ENCODE measurements at places on chromosomes 1 and 21.

DNA sequence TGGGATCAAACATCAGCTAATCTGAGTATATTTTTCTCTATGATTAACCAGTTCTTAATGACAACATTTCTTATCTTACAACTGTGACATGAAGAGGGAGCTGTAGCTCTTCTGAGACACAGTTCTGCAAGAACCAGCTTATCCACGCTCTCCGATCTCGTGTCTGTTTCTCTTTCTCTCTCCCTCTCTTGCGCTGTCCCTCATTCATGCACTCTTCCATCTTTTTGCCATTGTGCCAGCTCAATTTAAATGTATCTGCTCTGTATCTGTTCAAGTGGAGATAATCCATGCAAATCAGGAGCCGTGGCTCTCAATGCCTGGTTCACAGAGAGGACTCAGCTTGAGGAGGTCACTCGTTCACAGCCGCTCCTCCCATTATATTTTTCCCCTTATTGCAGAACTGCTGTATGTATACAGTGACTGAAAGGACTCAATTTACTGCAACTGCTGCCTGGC lies 494.7 kb upstream of the ADGRL2 start:
- DNase-seq = no peak

- DNase-seq = no peak
These were observed at the start of gene AGPAT3 for GRCh38 chr21:43864962-43865539. Gene AGPAT3, plus strand, starts transcription at chr21:43865223. Its CDS starts 94,459 bp downstream, at chr21:43959682.

DNA sequence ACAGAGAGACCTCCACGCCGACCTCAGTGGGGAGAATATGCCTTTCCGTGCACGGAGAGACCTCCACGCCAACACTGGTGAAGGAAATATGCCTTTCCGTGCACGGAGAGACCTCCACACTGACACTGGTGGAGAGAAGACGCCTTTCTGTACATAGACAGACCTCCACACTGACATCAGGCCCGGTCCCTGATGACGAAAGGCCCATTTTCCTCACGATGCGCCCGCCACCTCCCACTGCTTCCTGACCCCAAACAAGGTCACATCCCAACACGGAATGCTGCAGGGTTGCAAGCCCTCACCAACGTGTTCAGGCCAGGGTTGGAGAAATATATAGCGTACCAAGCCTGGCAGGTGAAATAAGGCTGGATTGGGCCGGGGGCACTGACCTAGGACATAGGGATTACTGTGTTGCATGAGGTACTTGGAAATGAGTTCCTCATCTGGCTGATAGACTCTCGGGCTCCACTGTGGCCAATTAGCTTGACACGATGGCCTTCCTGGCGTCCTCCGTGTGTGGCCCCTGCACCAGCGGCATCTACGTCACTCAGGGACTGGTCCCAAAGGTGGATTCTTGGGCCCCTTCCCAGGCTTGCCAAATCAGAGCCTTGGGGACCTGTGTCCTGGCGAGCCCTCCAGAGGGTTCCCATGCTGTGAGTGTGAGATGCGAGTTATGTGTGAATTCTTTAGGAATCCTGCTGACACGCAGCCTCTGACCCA lies 16.5 kb upstream of the SUMO3 start:
- no peak for DNase-seq

- no peak for DNase-seq
These were observed 141.5 kb downstream of the DNAH14 start for GRCh38 chr1:225070972-225071371.

GRCh38 chr21:35156293-35157278 lies 107.5 kb upstream of the RUNX1 start:
- DNase-seq = no peak

GRCh38 chr1:30724175-30724574 lies 790 bp upstream of the MATN1 start:
- DNase-seq = no peak

DNA sequence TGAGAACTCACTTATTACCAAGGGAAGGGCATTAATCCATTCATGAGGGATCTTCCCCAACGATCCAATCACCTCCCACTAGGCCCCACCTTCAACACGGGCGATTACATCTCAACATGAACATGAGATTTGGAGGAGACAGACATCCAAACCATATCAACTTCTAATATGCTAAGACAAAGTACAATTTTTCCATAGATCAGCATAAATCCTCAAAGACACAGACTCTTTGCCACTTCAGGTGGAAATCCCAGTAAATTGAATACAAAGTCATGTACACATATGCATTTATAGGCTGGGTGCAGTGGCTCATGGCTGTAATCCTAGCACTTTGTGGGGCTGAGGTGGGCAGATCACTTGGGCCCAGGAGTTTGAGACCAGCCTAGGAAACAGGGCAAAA lies 18.8 kb upstream of the CXADR start:
- DNase-seq = no peak

DNA sequence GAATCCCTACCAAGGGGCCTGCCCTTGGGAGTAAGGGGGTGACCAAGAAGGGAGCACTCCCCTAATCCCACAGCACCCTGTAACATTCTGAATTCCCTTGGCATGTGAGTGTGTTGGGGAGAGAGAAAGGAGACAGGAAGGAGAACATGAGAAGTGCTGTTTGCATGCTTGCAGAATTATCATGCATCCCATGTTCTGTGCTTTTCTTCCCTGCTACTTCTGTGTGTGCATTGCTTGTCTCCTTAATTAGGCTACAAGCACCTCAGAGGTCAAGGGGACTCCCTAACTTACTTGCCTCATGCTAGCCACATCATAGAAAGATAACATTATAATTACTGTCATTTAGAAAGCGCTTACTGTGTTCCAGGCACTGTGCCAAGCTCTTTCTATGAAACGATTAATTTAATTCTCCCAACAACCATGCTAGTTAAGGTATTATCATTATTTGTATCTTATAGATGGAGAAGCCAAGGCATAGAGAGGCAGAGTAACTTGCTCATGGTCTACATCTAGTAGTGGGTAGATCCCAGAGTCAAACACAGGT lies 11.1 kb downstream of the NOS1AP start:
- DNase-seq = no peak

GRCh38 chr1:88134983-88135921 lies 548.8 kb upstream of the PKN2 start:
- DNase-seq = no peak

- DNase-seq = no peak
These were observed 150.3 kb upstream of the IRF2BP2 start for GRCh38 chr1:234760303-234760723.

DNA sequence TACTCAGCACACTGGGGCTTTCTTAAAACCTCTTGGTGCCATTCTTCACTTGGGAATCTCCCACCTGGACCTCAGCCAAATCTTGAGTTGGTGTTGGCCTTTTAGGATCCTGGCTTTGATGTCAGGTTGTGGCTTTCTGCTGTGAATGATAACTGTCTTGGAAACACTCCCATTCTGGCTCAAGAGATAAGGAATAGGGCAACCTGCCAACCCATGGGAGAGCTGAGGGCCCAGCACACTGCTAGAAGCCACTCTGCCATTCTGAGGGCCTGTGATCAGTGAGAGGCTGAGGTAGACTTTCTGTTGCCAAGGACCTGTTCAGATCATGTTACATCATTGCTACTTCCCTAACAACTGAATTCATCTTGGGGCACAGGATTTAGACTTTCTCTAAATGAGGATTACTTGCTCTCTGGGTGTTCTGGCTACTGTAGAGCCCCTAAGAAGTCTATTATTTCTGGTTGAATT lies 45.8 kb downstream of the TTC39A start:
- no peak for DNase-seq

DNA sequence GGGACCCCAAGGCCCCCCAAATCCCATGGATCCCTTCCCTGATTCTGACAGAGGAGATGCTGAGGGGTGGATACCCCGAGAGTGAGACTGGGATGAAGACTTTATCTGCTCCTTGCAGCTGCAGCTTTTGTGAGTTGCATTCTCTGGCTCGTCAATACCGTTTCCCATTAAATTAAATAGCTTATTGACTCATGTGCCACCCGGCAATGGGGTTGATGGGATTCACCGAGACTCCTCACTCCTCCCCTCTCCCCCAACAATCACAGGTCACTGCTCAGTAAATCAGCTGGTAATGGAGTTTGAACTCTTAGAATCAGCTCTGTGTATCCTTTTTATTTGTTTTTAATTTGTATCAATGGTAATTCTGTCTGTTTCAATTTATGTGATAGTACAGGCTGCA lies 337.5 kb upstream of the PLXNA2 start:
- DNase-seq = no peak

- no peak for DNase-seq
These were observed 346.4 kb upstream of the DAB1 start for GRCh38 chr1:57770236-57770635.

GRCh38 chr1:190169311-190170067 lies 308.2 kb downstream of the BRINP3 start:
- DNase-seq = no peak

GRCh38 chr1:78501203-78501602 lies 10.4 kb downstream of the PTGFR start:
- no peak for DNase-seq

- no peak for DNase-seq
These were observed 17.4 kb downstream of the KANK4 start for GRCh38 chr1:62301726-62302390.

DNA sequence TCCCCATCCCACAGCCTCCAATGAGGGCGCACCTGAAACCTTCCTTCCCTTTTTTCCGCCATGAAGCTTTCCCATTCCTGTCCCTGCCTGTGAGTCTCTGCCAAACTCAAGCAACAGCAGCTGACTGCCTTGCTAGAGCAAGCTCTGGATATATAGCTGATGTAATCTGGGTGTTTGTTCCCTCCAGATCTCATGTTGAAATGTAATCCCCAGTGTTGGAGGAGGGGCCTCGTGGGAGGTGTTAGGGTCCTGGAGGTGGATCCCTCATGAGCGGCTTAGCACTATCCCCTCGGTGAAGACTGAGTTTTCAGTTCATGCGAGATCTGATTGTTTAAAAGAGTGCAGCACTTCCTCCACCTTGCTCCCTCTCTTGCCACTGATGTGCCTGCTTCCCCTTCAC lies 204.4 kb upstream of the MAP1LC3C start:
- no peak for DNase-seq

DNA sequence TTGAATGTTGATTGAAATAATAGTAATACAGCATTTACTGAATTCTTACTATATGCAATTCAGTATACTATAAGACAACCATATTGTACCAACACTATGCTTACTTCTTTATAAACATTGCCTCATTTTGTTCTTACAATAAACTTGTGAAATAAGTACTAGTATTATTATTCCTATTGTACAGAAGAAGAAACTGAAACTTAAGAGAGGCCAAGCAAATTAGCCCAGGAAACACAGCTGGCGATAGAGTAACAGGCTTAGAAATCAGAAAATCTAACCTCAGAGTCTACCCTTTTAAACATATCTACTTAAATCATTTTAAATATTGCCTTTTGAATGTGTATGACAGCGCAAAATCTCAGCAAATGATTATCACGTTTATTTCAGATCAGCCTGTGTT lies 41.7 kb downstream of the FASLG start:
- no peak for DNase-seq

- DNase-seq = no peak
These were observed 1.3 kb downstream of the SRSF10 start for GRCh38 chr1:23978805-23979204.

DNA sequence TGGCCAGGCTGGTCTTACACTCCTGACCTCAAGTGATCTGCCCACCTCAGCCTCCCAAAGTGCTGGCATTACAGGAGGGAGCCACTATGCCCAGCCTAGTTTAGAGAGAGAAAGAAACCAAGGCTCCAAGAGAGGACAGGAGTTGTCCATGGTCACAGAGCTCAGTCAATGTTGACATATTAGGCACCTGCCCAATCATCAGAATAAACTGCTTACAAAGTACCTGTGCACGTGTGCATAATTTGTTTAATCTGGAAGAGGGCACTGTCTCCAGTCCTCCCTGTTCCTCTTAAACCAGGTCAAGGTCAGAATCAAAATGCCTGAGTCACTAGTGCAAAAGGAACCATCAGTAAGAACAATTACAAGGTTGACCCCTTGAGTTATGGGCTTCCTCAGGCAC lies 20.3 kb upstream of the MPZL1 start:
- no peak for DNase-seq

- no peak for DNase-seq
These were observed 8.3 kb downstream of the OLIG2 start for GRCh38 chr21:33033961-33034413.

GRCh38 chr1:230194525-230194924 lies 127.5 kb downstream of the GALNT2 start:
- DNase-seq = no peak

DNA sequence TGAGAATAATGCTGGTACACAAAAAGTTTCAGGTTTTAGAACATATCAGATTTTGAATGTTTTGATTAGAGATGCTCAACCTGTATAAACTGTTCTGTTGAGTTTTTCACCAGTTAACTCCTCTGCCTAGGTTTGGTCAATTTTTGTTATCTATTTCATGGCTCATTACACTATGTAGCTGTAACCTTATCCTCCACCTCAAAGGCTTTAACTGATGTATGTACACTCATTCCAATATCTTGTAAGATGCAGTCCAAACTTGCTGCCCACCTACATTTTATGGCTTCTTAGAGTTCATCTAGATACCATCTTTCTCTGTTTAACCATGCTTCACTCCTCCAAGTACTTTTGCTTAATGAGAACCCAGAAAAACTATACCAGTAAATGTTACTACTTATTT lies 107.8 kb downstream of the EIF4G3 start:
- no peak for DNase-seq

- no peak for DNase-seq
These were observed 19.6 kb downstream of the PEX14 start for GRCh38 chr1:10494418-10494753.

DNA sequence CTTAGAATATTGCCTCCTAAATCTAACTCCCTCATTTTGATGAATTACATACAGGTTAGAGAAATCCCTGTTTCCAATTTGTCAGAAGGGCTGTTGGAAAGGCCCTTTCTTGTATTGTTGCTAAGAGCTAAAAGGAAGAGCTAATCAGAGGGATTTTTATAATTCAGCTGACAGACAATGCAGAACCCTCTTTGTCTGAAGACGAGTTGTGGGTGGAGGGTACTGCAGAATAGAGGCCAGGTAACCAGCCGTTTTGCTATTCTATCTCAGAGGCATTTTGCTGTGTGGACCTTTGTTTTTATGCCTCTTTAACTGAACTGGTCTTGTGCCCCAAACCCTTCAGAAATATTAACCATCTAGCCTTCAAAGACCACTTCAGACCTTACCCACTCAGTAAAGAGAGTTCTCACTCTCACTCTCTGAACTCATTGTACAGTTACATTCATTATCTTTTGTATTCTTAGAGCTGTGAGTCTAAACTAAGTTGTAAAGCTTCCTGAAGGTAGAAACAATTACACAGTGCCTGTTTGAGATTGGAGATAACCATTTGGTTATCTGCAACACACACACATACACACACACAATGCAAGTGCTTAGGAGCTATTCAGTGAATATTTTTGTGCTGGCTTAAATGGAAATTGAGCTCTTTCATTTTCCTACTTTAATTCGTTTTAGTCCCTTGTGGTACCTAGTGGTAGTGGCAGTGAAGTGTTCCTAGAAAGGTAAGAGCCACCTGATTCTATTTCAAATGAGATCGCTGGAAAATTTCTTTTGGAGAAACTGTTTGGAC lies 19.7 kb downstream of the KPNA6 start:
- DNase-seq = no peak

GRCh38 chr1:904310-904950 lies 19.3 kb upstream of the SAMD11 start:
- DNase-seq = peak; percentile 79

DNA sequence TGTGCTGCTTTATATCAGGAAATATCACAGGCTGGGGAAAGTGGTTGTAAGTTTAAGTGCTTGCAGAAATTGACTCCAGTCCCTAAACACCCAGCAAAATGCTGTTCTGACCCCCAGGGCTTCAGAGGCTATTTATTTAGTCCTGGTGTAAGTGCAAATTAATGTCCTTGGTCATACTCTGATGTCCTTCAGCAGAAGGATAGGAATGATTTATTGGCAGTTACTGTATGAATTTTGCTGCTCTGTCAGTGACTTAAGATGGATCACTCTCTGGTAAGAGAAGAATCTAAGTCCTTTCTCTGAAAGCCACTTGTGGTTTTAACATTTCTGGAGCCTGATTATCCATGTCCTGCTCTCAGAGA lies 21.9 kb downstream of the FAM20B start:
- DNase-seq = no peak
